ENCODE measurements at places on chromosomes 13 and 19.
A peak's percentile ranks its signal among the peaks of the same experiment; 100 is the strongest.

DNA sequence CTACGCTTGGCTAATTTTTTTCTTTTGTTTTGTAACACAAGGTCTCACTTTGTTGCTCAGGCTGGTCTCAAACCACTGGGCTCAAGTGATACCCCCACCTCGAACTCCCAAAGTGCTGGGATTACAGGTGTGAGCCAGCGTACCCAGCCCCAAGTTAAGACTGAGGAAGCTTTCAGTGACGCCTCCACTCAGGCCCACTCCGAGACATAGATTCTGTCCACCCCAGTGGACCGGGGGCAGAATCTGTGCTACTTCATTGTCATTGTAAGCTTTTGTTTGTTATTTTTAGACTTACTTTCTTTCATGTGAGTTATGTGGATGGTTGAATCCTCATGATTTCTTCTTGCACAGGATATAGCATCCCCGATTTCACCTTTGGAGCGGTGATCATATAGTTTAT, 156.9 kb upstream of the TSHZ3 start:
- no peak for DNase-seq

DNA sequence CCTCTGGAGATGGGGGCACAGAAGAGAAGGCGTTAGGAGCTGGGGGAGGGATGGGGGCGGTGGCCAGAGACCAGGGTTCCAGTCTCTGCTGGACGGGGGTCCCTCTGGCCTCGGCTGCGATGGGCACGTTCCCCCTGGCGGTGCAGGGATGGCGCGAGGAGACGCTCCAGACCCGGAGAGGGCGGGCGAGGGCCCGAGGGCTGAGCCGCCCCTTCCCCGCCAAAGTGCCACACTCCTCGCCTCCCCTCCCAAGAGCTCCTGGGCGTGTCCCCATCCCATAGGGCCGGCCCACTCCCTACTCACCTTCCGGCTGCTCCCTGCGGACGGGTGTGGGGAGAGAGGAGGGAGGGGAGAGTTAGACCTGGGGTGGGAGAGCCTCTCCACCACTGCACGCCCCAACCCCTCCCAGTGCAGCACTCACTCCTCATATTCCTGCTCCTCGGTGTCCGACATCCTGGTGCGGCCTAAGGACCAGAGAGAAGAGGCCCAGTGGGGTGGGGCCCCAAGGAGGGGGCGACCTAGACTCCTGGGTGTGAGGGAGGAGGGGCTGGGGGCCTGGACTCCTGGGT, 2.2 kb downstream of the TNNT1 start:
- no peak for DNase-seq

GRCh38 chr19:12052497-12053169, at the start of gene ZNF878:
Gene ZNF878, minus strand, starts transcription at chr19:12052961. Its CDS starts 160 bp downstream, at chr19:12052801.
- peak; percentile 81 for DNase-seq

DNA sequence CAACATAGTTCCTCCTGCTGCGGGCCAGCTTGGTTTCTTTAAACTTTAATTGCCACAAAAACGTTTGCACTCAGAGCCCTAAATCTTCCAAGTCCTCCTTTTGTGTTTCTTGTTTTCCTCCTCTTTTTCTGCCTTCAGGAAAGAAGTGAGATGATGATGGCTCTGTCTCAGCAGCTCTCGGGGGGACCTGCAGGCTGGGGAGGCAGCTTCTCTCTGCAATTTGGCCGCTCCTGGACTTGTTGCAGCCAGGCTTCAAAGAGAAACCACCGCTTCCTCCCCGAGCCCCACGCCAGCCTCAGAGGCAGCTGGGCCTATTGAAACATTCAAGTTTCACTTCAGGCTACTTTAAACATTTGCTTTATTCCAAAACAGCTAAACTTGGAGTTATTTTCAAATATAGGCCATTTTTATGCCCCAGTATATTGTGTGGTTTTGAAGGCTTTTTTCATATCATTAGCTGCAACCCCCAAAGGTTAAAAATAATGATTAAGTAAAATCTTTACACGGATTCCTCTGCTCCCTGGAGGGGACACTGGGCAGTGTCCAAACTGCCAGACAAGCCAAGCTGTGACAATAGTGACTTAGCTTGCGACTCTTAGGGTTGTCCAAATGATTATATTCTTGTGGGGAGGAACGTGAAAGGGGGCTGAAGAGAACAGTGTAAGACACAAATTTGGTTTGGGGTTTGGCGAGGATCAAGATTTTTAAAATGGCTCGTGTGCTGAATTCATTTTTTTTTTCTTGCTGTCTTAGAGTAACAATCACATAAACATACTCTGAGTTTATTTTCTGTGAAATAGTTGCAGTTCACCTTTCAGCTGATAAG, 330.8 kb downstream of the DLEU7 start:
- DNase-seq = peak; percentile 78

- DNase-seq = no peak
Observed at GRCh38 chr19:8831373-8831772, 731 bp downstream of the ZNF558 start.

DNA sequence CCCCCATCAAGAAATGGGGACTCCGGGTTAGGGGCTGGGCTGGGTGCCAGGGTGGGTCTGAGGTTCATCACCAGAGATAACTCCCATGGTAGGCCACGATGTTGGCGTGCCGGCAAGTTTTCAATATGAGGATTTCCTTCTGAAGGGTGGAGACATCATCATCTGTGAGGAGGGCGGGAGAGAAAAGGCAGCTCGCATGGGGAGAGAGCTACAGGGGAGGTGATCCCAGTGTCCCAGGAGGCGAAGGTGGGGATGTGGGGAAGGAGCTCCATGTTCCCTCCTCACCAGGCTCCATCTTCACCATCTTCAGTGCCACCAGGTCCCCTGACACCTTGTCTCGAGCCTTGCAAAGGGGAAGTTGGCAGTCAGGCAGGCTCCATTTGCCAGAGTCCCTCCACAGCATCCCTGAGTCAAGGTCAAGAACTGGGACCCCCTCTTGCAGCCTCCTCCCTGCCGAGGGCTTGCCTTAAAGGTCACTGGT, 430 bp downstream of the MAP4K1 start:
- peak; percentile 71 for DNase-seq

DNA sequence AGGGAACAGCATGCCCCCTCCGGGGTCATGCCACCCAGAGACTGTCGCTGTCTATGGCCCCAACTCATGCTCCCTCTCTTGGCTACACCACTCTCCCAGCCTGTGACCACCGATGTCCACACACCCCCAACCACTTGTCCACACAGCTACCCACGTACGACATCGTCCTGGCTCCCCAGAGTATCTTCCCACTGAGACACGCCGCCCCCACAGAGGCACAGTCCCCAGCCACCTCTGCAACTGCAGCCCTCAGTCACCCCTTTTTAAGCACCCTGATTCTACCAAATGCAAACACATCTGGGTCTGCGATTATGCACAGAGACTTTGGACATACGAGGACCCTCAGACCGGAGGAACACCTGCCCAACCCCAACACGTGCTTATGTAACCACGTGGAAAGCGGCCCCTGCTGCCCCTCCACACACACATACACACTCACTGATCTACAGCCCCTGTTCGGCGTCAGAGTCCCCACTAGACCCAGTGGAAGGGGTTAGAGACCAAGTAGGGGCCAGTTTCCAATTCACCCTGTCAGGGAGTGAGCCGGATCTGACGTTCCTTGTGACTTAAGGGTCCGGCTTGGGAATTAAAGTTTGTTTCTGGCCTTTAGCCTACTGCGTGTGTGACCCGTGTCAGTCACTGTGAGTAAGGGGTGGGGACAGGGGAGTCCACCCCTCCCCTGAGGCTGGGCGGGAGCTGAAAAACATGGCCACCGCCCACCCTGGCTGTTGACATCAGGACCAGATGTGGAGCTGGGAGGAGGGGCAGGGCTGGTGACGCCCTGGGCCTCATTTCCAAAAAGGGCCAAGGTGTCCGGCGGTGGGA, 11.9 kb upstream of the AXL start:
- no peak for DNase-seq

DNA sequence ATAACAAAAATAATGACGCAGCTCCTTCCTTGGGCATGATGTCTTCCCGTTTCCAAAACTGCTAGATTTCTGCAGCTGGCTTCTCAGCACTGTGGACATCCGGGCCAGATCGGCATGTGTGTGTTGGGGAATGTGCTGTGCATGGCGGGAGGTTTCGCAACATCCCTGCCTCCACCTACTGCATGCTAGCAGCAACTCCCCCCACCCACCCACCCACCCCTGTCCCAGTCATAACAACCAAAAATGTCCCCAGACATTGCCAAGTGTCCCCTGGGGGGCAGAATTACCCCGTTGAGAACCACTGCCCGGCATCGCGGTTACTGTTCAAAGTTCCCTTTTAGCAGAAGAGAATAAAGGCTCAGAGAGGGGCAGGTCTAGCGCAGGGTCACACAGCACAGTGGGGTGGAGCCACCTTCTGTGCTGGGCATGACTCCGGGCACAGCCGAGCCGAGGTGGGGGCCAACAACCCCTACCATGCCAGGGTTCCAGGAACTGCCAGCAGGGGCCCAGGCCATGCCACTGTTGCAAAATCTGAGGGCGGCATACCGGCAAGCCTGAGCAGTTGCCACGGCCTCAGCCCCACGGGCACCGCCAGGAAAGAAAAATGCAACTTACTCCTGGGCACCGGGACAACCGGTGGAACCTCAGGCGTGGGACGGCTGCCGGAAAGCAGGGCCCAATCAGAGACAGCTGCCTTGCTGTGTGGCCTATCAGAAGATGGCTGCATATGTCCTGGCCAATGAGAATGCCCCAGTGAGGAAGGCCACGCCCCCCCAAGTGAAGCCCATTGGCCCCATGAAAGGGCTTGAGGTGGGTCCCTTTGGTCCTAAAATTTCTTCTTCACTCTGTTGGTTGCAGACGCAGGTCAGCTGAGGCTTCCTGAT, 22.5 kb upstream of the NFIC start:
- DNase-seq = peak; percentile 77

DNA sequence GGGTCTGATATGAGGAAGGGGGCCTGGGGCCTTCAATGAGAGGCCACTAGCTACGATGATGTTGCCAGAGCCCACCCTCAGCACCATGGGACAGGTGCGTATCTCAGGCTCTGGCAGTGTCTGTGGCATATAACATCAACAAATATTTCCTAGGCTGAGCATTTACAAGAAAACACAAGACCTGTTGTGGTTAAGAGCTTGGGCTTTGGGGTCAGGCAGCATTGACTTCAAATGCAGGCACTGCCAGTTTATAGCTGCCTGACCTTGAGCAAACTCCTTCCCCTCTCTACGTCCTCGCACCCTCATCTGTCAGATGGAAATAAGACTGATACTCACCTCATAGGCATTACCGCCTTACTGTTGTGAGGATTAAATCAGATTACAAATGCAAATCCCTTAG, 156.0 kb downstream of the KATNAL1 start:
- peak; percentile 2 for DNase-seq

GRCh38 chr13:40993987-40994386, 25.1 kb downstream of the ELF1 start:
- no peak for DNase-seq

GRCh38 chr13:112178769-112179168, 111.8 kb downstream of the SOX1 start:
- no peak for DNase-seq

DNA sequence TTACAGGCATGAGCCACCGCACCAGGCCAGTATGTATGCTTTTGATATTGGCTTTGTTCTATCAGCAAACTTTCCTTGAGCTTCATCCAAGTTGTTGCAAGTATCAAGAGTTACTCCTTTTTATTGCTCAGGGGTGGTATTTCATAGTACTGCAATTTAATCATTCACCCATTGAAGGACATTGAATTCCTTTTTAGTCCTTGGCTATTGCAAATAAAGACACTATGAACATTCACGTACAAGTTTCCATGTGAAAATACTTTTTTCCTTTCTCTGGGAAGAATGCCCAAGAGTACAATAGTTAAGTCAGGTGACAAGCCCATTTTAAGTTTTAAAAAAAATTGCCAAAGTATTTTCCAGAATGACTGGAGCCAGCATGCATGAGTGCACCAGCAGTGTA, 20.4 kb downstream of the CEACAM3 start:
- DNase-seq = no peak

DNA sequence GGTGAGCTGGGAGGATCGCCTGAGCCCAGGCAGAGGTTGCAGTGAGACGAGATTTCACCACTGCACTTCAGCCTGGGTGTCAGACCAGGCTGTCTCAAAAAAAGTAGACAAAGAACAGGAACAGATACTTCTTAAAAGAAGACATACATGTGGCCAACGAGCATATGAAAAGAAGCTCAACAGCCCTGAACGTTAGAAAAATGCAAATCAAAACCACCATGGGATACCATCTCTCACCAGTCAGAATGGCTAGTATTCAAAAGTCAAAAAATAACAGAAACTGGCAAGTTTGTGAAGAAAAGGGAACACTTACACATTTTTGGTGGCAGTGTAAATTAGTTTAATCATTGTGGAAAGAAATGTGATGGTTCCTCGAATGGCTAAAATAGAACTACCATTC, 3.0 kb upstream of the LGALS14 start:
- no peak for DNase-seq

- no peak for DNase-seq
Observed at GRCh38 chr13:58202099-58202498, 570.6 kb downstream of the PCDH17 start.

GRCh38 chr19:43564800-43565199, 10.5 kb downstream of the XRCC1 start:
- DNase-seq = no peak

- DNase-seq = peak; percentile 70
Observed at GRCh38 chr19:12720851-12721655, 2.7 kb downstream of the TNPO2 start.

- peak; percentile 79 for DNase-seq
Observed at GRCh38 chr13:31909864-31910551, 121.6 kb upstream of the FRY start.

- DNase-seq = no peak
Observed at GRCh38 chr13:24243302-24243701, 66.1 kb upstream of the C1QTNF9 start.

DNA sequence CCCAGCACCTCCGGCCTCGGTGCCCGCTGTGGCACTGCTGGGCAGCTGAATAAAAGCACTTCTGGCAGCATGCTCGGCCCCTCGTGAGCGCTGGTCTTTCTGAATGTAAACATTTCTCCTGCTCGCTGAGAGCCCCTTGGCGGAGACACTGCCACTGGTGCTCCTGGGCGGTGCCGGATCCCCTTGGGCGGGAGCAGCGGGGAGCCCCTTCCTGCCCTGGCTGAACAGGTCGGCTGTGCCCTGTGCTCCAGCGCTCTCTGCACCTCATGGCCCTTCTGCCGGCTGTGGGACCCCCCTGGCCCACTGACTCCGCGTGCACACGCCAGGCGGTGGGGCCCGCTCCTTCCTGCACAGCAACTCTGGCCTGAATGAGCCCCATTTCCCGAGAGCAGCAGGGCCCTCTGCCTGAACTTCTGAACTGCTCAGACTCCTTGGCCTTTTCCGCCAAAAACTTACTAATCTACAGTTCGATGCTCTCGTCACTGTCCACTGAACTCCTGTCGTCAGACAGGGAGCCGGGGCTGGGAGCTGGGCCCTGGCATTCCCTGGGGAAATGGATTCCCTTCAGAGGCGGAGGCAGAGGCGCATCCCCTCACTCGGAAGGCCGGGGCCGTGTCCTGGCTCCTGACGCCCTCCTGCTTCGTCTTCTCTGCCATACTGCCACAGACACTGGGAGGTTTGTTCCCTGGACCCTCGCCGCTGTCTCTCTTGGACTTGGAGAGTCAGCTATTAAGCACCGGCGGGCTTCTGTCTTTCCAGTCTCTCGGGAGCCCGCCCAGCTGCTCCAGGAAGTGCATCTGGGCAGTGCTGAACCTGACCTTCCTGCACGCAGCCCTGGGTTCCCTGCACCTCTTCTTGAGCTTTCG, 14.2 kb downstream of the RB1 start:
- no peak for DNase-seq
